Activated CD8-positive, alpha-beta memory T cell treated with anti-CD3 and anti-CD28 coated beads, Interleukin-2, amount 10 ng/mL, durations not matched to agents 7 days and 5 days (primary cell): ENCODE measurements at places on chromosomes 7 and 10. TPM values are rescaled to one million over a fixed set of nuclear protein-coding genes. Genes with fewer than 3 reads are reported as not detected.

Gene TWIST1
- total RNA-seq: 0.55 TPM

Gene AKR1D1
- total RNA-seq: not detected

Gene MUC12
- 0.64 TPM for total RNA-seq

Gene CUBN
- 0.56 TPM for total RNA-seq

Gene NODAL
- not detected for total RNA-seq

Gene CYP3A5
- not detected for total RNA-seq

Gene LRRC17
- total RNA-seq: not detected

Gene GOLGA7B
- total RNA-seq: 1.5 TPM

Gene SFMBT2
- total RNA-seq: 49.5 TPM

Gene TBC1D12
- 0.96 TPM for total RNA-seq

Gene BAG3
- total RNA-seq: 13.0 TPM

Gene FOXP2
- not detected for total RNA-seq

Gene HTR7
- not detected for total RNA-seq

Gene ABCB1
- total RNA-seq: 15.7 TPM

Gene SH2D4B
- total RNA-seq: 0.09 TPM

Gene UNCX
- total RNA-seq: not detected

Gene GRM3
- not detected for total RNA-seq

Gene RNF32
- total RNA-seq: 2.9 TPM

Gene TMEM225B
- total RNA-seq: not detected

Gene AGMO
- not detected for total RNA-seq

Gene PLXDC2
- 0.05 TPM for total RNA-seq

Gene OR13A1
- total RNA-seq: not detected

Gene TBX20
- total RNA-seq: not detected
